ENCODE measurements at places on chromosomes 1 and 21.

GRCh38 chr1:63731117-63732043 lies 42.4 kb upstream of the ROR1 start:
- peak; percentile 94 for DNase-seq

DNA sequence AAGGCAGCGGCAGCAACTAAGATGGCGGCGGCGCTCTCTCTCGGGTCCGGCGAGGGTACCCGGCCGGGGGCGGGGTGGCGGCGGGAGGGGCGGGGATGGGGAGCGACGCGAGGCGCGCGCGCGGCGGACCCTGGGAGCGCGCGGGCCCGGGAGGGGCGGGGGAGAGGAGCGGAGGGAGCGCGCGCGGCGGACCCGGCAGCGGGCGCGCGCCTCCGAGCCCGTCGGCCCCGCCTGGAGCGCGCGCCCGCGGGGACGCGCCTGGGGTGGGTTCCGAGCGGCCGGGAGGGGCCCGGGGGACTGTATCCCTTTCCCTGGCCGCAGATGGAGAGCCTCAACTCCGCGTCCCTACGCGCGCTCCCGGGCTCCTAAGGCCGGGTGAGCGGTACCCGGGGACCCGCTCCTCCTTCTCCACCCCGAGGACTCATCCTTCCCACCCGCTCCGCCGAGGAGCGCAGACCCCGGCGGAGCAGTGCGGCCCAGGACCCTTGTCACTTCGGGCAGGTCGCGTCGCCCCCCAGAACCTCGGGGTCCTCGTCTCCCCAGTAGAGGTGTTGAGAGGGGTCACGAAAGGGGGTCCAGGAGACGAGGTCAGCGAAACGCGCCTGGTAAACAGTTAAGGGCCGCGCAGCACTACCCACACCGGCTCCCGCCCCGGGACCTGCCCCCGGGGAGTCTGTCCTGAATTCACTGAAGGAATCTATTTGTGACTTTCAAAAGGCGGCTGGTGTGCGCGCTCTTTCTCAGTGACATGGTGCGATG lies at the start of gene CLSTN1:
Gene CLSTN1, minus strand, starts transcription at position 23 of the 759 bp plus-strand sequence. CDS start 232 bp downstream, outside the sequence.
- peak; percentile 75 for DNase-seq

DNA sequence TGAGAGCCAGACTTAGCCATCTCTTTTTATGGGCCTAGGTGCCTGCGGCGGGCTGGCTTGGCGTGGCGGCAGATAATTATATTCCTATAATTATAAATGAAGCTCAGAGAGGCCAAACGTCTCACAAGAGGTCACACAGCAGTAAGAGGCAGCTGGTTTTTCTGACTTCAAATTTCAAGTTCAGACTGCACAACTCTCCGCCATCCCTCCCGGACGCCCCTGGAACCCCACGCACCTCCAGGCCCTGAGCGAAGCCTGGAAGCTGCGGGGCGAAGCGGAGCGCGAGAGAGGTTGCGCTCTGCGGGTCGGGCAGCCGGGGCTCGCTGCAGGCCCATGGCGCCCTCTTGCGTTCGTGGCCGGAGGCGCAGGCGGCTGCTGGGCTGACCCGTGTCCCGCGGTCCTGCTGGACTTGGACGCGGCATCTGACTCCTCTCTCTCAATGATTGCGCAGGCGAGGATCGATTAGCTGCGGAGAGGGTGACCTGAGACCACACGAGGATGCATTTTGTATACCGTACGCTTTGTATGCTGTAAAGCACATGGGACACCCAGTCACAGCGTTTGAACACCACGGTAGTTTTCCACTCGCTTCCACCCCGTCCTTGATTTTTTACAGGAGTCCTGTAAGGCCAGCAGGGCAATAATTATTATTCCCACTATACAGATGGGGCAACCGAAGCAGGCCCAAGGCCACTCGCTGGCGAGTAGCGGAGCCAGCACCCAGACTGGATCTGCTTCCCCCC lies 272.7 kb downstream of the FOXD2 start:
- DNase-seq, result peak; percentile 56

- peak; percentile 83 for DNase-seq
Observed at GRCh38 chr1:17587693-17588047, 48.2 kb downstream of the ARHGEF10L start.

- no peak for DNase-seq
Observed at GRCh38 chr1:88735382-88735781, 51.3 kb downstream of the PKN2 start.

DNA sequence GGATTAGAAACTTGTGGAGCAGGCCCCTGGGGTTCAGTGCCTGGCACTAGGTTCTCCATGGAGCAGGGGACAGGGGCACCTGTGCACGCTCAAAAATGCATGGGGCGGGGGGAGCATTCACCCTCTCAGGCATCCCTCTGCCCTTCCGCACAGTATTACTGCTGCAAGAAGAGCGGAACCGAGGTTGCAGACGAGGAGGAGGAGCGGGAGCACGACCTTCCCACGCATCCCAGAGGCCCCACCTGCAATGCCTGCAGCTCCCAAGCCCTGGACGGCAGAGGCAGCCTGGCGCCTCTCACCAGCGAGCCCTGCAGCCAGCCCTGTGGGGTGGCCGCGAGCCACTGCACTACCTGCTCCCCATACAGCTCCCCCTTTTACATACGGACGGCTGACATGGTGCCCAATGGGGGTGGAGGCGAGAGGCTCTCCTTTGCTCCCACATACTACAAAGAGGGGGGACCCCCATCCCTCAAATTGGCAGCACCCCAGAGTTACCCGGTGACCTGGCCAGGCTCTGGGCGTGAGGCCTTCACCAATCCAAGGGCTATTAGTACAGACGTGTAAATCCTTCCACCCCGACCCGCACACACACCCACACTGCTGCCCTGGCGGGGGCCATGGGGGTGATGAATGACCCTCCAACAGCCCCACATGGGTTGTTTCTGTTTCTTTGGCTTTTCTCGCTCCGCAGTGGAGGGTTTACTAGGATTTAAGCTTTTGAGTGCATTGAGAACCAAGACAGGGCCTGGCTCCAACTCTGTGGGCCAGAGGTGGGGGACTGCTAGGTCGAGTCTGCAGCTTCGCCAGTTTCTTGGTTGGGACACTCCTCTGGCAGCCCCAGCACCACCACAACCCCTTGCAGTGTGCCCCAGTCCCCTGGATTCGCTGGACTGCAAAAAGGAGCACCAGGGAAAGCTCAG lies 63.7 kb downstream of the TOR1AIP2 start:
- no peak for DNase-seq

DNA sequence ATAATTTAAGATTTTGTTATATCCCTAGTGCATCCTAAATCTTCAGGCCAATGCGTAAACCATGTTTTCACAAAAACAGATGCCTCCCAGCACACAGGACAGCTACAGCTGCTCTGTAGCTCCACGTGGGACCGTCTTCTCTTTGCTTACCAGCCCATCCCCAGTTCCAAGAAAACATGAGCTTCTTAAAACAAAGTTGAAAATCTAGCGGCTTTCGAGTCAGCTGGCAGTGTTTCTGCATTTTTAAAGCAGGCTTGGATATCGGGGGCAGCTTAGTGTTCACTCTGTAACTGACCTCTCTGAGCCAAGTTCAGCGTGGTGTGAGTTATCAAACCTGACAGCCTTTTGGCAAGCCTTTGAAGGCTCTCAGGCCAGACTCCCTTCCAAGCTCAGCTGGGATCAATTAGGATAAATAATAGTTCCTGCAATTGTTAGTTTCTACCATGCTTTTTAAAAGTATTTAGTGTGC lies 881.5 kb downstream of the LTN1 start:
- DNase-seq, result peak; percentile 100

DNA sequence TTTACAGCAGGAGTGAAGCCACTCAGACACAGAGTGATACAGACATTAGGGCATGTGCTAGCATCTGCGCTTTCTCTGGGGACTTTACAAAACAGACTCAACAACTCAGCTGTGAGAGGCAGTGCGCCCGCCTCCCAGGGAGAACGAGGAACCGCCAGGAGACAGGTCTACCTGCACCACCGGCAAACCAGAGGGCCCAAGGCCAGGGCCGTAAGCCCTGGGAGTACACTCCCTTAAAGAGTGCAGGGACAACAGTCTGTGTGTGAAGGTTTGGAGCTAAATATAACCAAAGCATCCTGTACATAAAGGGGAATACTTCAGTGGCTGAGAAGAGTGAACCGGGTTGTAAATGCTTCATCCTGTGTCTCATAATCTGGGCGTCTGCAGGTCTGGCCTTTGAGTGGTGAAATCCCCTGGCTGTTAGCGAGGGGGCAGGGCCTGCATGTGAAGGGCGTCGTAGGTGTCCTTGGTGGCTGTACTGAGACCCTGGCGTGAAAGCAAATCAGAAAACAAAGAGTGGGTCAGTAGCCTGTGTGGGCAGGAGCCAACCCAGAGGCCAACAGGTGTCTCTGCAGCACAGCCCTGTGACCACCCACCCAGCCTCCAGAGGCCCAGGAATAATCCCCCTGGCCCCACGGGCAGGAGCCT lies 86.9 kb downstream of the CD247 start:
- DNase-seq, result no peak

DNA sequence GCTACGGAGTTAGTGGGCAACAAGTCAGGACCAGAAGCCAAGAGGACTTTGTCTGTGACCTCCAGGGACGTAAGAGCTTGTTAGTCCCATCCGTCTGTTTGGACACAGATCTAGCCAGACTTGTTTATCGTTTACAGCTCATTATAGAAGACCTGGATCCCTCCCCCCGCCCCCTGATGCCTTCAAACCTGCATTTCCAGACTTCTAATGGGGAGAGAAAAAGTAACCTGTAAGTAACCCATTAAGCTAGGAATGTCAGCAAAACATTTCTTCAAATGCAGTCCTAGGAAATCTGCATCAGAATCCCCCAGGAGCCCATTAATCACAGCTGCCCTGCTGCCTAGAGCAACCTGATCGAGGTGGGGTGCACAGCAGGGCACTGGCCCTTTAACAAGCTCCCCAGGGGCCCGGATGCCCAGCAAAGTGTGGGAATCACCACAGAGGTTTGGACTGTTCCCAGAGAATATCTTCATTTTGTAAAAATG lies 1.4 kb upstream of the MAD2L2 start:
- no peak for DNase-seq

DNA sequence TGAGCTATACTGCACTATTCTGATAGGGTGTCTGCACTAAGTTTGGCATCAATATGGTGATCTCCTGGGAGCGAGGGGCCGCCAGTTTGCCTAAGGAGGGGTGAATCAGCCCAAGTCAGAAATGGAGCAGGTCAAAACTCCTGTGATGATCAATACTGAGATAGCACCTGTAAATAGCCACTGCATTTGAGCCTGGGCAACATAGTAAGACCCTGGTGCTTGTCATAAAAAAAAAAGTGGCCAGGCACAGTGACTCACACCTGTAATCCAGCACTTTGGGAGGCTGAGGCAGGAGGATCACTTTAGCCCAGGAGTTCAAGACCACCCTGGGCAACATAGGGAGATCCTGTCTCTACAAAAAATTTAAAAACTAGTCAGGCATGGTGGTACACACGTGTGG lies 11.6 kb upstream of the ZDHHC18 start:
- DNase-seq, result no peak

DNA sequence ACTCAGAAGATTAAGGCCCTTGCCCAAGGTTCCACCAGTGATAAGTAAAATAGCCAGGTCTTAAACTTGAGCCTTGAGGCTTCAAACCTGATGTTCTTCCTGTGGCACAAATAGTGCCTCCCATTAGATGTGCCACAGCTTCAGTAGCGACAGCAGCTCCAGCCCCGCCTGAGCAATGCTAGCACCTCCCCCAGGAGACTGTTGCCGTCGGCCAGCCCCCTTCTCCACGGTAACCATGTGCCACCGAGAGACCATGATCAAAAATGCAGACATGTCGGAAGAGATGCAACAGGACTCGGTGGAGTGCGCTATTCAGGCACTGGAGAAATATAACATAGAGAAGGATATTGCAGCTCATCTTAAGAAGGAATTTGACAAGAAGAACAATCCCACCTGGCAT lies 32.2 kb downstream of the KLHDC7A start:
- no peak for DNase-seq

DNA sequence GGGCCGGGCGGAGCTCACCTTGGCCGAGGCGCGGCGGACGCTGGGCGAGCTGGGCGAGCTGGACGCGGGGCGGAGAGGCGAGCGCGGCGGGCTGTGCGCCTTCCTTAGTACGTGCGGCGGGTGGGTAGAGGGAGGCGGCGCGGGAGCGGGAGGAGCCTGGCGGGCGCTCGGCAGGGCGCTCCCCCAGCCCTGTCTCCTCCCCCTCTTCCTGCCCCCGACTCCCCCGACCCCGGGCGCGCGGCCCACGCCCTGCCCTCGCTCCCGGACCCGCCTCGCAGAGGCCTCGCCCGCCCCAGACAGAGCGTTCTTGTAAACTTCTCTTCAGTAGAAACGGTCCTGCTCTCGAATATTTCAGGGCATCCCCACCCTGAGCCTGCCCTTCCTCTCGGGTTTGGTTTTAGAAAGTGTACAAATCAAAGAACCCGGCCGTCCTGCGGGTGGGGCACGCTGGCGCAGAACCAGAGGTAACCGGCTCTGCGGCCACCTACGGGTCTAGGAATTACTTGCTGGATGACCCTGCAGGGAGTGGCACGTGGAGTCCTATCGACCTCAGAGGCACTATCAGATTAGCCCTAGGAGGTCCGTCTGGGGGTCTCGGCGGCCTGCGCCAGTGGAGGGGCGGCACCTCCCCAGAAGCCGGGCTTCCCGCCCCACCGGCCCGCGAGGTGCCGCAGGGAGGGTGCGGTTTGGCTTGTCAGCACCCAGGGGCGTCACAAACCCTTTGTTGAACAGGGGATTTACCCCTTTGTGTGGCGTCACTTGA lies at the start of gene S100A10:
Gene S100A10, minus strand, starts transcription at position 126 of the 763 bp plus-strand sequence. CDS start 7,629 bp downstream, outside the sequence.
- DNase-seq, result peak; percentile 76

GRCh38 chr1:221458447-221459156 lies 283.3 kb downstream of the DUSP10 start:
- DNase-seq, result peak; percentile 89

GRCh38 chr1:168980656-168981055 lies 125.8 kb upstream of the ATP1B1 start:
- no peak for DNase-seq

DNA sequence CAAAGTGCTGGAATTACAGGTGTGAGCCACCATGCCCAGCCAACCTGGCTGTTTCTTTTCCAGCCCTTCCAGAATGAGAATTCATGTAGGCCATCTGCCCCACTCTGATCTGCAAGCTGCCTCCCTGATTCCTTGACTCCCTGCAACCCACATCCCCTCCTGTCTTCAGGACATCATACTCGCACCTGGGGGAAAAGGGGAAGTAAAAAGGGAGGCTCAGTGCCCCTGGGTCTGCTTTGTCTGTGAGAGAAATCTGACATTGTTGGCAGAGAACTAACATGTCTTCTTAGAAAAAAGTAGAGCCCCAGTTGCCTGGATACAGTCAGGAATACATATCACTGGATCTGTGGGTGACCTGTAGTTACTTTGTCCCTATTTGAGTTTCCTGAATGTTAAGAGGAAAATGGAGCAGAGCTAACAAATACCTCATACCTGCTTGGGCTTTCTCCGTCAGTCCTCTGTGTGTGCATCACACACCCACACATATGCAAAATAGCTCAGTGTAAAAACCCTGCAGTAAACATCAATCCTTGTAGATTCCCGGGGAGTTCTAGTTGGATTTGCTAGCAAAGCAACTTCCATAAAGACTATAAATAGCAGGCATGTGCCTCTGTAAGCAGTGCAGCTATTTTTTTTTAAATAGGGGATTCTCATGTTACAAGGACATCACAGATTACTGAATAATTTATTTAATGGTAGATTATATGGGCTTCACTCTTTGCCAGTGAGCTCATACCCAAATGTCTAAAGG lies 62.9 kb downstream of the TEX35 start:
- DNase-seq, result peak; percentile 15

GRCh38 chr1:6603238-6603914 lies 707 bp upstream of the KLHL21 start:
- DNase-seq, result peak; percentile 88
